ENCODE measurements at places on chromosomes 12 and 14.
A peak's percentile ranks its signal among the peaks of the same experiment; 100 is the strongest.

GRCh38 chr14:93114713-93115068 is 1.0 kb downstream of the ITPK1 start:
- no peak for DNase-seq

GRCh38 chr14:99745307-99745951 is 47.8 kb upstream of the EML1 start:
- DNase-seq: no peak

DNA sequence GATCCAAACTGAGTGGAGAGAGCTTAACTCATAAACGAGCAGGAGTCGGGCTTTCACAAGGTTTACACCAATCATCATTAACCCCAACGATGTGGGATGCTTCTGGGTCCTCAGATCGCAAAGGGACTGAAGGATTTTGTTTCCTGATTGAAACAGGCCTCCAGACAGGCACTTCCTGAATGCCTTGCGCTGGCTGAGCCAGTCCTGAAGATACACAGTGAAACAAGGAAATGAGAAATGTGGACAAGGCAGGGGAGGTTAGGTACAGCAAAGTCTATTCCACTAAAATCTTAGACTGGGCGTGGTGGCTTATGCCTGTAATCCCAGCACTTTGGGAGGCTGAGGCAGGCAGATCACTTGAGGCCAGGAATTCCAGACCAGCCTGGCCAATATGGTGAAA is 30.7 kb downstream of the RBM19 start:
- DNase-seq: no peak

- DNase-seq: no peak
These were observed 266.2 kb downstream of the RAD51B start for GRCh38 chr14:68085742-68086141.

DNA sequence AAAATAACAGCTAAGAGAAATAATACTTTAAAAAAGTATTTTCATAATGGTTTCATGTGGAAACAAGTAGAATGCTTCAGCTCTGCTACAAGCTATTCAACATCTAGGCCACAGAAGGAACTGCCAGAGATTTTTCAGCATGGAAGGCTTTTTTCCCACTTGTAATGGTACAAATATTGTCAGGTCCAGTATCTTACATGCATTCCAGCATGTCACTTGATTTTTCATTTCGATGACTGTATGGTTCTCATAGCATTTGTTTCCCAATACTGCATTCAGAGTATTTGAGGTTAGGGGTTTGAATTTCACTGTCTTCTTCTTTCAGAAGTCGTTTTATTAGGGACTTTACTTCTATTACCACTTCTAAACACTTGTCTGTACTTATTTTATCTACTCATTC is 1701.5 kb upstream of the FLRT2 start:
- DNase-seq: no peak

GRCh38 chr12:20404576-20405346 is 36.4 kb downstream of the PDE3A start:
- DNase-seq: no peak

DNA sequence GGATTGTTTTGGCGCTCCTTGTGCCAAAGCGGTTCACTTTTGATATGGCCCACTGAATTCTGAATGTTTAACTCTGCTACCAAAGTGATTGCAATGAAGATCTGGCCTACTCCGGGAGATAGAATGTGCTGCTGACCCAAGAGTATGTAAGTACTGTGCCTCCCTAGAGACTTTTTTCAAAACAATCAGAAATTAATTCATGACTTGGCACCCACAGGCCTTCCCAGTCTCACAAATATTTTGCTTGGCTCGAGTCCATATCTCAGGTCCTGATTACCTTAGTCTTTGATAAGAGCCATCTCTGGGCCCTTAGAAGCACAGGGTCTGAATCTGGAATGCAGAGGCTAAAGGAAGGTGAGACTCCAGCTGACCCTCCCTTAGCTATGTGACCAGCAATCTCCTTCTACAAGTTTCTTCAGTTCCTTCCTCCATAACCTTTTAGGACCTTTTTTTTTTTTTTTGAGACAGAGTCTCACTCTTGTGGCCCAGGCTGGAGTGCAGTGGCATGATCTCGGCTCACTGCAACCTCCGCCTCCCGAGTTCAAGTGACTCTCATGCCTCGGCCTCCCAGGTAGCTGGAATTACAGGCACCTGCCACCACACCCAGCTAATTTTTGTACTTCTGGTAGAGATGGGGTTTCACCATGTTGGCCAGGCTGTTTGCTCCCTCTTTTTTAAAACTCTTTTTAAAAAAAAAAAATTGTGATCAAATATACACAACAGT is 49.5 kb upstream of the METAP2 start:
- DNase-seq: no peak

DNA sequence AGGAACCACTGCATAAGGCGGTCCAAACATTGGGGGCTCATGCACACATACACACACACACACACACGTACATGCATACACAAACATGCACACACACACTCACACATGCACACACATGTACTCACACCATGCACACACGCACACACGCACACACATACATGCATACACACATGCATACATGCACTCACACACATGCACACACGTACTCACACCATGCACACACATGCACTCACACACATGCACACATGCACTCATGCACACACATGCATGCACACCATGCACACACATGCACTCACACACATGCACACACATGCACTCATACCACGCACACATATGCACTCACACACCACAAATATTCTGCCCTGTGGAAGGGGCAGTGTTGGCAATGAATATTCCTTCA is 22.1 kb downstream of the OAS2 start:
- no peak for DNase-seq

DNA sequence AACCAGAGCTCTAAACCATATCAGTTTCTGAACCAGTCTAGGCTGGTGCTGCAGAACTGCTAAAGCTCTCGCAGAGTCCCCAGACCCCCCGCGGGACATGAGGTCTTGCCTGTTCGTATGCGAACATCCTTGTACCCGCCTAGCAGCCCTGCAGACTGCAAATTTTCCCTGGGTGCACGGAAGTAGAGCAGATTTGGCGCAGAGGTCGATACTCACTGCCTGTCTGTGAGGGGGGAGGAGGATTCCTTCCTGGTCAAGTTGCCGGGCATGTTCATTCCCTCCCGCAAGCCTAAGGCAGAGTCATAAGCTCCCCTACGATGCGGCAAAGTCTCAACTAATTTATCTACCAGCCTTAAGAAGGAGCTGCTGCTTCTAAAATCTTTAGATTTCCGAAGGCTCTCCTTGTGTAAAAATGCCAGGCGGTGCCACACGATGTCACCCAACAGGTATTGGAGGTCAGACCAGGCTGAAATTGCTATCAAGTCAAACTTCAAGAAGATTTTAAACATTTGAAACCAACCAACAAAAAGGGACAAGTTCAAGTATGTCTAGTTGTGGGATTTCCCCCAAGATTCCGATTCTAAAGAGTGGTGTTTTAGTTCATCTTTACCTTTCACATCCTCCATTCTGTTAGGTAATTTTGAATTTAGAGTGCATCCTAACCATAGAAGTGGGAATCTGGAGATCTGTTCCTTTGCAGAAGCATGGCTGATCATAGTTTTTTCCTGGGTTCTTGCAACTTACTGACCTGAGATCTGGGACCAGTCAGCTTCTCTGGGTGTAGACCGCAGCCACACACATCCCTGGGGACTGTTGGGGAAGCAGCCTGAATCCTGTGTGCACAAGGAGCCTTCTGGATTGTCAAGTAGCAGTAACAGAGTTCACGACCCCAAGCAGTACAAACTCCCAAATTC is 1.6 kb upstream of the PAX9 start:
- DNase-seq: no peak

DNA sequence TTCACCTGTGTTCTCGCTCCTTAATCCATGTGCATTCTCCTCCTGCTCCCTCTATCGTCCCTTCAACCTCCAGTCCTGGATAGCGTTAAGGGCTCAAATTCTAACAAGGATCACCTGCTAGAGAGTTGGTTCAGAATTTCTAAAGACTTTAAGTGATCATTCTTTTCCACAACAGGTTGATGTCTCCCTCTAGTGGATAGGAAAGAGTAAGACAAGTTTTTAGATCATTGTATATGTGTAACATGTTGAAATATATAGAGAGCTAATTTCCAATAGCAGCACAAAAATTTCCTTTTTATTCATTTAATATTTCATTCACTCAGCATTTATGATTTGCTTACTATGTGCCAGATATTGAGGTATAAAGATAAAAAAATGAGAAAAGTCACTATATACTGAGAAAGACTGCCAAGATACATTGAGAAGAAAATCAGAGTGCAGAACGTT is 9.3 kb upstream of the ESR2 start:
- DNase-seq: peak; percentile 85

DNA sequence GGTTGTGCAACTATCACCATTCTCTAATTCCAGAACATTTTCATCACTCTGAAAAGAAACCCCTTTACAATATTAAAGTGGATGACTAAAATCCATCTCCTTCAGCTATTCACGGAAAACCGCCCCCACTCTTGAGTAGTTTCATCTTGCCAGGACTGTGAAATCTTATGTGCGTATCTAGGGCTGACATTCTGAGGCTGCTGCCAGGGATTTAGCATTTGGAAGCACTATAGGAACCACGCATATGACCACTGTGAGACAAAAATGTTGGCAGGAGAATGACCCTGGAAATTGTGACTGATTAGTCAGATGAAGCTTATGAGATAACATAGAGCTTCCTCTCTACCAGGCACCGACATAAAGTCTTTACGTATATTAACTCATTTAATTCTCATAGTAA is 305.2 kb upstream of the PDE3A start:
- DNase-seq: no peak

- no peak for DNase-seq
These were observed 211.0 kb downstream of the RBM19 start for GRCh38 chr12:113755098-113755497.

Data from mesendoderm (in vitro differentiated cells).